Stimulated activated CD8-positive, alpha-beta memory T cell treated with anti-CD3 and anti-CD28 coated beads, Interleukin-15, amount 100 ng/mL, for 24 hours (primary cell): ENCODE measurements at places on chromosomes 7 and 10.

DNA sequence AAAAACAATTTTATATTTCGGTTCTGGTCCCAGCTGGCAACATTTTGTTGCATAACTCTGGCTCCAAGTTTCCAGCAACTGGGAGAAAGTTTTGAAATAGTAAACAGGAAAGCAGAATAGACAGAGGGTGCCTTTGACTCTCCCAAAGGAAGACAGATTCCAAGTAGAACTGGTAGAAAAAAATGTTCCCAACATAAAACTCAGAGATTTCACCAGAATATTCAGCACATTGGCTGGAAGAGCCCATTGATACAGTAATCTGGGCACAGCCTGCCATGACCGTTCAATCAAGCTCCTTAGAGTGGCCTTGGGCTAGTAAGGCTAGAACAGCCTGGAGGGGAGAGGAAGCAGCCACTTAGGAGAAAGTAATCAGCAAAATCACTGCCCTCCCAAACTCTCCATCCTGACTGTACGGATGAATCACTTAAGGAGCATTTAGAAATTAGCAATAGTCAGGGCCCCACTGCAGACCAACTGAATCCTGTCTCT is 120.4 kb downstream of the CUBN start:
- no peak for DNase-seq

DNA sequence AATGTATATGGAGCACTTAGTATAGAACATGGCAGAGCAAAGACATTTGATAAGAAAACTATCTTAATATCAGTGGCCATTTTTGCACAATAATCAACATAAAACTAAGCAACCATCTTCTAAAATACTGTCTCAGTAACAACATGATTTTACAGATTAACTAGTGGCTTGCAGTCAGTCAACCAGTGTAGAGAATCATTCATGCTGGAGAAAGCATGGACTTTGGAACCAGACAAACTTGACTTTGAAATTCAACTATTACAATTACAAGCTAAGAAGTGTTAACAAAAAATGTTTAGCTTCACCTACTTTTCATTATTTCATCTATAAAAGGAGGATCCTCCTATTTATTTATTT is 27.7 kb downstream of the CUBN start:
- no peak for DNase-seq

- DNase-seq: no peak
Observed at GRCh38 chr7:155223021-155223420, 74.7 kb upstream of the INSIG1 start.

- no peak for DNase-seq
Observed at GRCh38 chr7:48551652-48552051, 372.7 kb upstream of the CDC14C start.

DNA sequence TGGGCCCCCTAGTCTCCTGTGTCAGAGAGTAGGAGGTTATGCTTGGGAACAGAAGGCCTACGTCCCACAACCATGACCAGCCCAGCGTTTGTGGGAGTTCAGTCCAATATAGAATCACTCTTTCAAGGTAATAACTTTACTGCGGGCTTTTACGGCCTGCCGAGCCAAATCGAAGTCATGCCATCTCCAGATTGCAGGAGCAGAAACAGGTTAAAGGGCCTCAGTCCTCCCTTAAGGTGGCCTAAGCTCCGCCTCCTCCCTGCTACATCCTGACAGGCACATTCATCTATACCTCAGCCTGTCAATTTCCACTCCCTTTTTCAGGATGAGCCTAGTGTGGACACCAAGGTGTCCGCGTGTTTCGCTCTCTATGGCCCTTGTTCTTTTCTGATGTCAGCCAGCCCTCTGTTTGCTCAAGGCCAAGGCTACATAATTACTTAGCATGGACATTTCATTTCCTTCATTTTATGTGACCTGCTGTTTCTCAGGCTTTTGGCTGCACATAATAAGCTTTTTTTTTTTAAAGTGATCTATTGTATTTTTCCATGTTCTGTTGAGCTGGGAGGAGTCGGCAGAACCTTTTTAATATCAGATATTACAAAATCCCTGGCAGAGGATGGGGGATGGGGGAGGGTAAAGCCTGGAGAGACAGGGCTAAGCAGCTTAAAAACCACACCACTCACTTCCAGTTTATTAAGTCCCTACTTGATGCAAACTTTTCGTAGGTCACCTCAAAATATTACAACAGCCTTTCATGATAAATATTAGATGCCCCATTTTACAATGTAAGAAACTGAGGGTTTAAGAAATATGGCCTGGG is 84.6 kb downstream of the CACNB2 start:
- DNase-seq: no peak

GRCh38 chr7:22858640-22859561 is 36.3 kb upstream of the TOMM7 start:
- no peak for DNase-seq

- no peak for DNase-seq
Observed at GRCh38 chr7:94303695-94304094, 91.0 kb upstream of the COL1A2 start.

GRCh38 chr10:34281661-34282582 is 533.2 kb downstream of the PARD3 start:
- DNase-seq: no peak

GRCh38 chr7:94087664-94088352 is 83.7 kb upstream of the BET1 start:
- no peak for DNase-seq

GRCh38 chr10:123835575-123835974 is 56.0 kb downstream of the CPXM2 start:
- DNase-seq: no peak

GRCh38 chr7:91690541-91691070 is 189.9 kb downstream of the MTERF1 start:
- no peak for DNase-seq

- no peak for DNase-seq
Observed at GRCh38 chr10:77649333-77650331, 12.0 kb upstream of the KCNMA1 start.

DNA sequence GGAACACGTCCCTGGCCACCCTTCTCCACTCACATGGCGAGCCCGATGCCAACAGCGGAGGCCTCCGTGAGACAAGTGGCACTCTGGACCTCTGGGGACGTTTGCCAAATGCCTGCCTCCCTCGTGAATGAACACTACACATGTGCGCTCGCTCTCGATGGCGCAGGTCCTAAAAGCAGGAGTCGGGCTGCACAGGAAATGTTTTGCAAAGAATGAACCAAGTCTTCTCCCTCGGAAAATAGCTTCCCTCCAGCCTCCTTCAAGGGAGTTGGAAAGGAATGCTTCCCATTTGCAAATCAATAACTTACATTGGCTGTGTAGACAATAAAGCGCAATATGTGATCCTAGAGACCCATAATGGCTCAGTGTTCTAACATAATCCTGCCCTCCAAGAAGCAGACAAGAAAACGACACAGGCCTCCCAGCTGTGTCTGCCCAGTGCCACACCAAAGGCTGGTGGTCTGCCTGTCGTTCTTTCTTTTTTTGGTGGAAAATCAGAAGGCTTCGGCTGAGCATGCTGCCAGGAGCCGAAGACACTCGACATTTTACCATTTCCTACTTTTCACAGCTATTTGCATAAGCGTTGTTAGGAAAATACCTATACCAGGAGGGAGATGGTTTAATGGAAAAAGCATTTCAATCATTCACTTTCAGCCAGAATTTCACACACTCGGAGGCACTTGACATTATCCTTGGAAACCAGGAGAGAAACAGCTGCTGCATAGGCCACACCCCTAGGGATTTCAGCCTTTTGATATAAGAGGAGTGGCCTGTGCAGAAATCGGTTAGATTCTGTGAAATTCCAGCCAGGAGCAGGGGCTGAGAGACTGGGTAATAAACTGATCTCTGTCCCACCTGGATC is 38.4 kb downstream of the ATXN7L1 start:
- no peak for DNase-seq

DNA sequence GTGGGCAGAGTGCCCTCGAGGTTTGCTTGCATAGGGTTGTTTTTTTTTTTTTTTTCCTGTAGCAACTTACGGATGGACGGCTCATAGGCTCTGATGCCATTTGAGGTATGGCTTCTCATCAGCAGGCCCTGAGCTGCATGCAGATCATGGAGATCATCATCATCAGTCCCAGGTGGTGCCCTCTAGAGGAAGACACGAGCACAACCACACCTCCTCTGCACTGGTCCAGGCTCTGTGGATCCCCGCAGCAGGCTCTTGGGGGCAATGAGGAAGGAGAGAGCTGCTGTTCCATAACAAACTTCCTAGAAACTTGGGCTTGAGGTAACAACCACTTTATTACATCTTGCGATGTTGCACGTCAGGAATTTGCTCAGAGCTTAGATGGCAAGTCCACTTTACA is 132.7 kb upstream of the CXCL12 start:
- no peak for DNase-seq

GRCh38 chr7:76252021-76252420 is 50.3 kb downstream of the SRRM3 start:
- DNase-seq: no peak

DNA sequence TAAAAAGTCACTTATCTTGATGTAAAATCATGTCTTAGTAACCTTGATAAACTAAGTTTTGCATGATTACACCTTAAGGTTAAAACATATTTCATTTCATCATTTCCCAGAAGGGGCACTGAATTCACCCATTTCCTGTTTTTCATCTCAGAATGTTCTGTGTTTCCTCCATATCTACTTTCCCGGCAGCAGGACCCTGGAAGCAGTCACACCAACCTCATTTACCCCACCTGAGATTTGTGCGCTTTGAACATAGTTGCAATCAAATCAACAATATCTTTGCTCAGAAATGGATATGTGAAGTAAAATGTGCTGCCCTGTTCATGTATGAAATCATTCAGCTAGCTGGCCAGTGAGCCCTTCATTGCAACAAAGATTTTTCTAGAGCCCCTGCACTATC is 46.8 kb downstream of the IKZF1 start:
- DNase-seq: no peak

GRCh38 chr7:36272211-36272566 is 117.5 kb upstream of the ANLN start:
- DNase-seq: no peak

- DNase-seq: no peak
Observed at GRCh38 chr7:142714375-142714774, 34.9 kb upstream of the PRSS1 start.

DNA sequence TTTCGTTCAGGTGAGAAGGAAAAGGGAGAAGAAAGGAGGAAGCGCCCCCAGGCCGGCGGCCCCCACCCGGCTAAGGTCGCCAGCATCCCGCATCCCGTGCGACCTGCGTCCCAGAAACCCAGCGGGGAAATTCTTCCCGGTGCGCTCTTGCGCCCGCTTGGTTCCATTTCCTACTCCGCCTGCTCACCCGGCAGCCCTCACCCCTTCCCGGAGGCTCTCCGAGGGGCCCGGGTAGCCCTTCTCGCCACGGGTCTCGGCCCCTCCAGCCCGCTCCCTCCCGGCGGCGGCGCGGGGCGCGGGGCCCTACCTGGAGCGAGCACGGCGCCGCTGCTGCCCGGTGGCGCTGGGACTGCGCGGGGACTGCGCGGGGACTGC is at the start of gene PRKCQ:
PRKCQ (minus strand) TSS at position 373 of the 375 bp plus-strand sequence. CDS start 65,141 bp downstream, outside the sequence.
- no peak for DNase-seq

DNA sequence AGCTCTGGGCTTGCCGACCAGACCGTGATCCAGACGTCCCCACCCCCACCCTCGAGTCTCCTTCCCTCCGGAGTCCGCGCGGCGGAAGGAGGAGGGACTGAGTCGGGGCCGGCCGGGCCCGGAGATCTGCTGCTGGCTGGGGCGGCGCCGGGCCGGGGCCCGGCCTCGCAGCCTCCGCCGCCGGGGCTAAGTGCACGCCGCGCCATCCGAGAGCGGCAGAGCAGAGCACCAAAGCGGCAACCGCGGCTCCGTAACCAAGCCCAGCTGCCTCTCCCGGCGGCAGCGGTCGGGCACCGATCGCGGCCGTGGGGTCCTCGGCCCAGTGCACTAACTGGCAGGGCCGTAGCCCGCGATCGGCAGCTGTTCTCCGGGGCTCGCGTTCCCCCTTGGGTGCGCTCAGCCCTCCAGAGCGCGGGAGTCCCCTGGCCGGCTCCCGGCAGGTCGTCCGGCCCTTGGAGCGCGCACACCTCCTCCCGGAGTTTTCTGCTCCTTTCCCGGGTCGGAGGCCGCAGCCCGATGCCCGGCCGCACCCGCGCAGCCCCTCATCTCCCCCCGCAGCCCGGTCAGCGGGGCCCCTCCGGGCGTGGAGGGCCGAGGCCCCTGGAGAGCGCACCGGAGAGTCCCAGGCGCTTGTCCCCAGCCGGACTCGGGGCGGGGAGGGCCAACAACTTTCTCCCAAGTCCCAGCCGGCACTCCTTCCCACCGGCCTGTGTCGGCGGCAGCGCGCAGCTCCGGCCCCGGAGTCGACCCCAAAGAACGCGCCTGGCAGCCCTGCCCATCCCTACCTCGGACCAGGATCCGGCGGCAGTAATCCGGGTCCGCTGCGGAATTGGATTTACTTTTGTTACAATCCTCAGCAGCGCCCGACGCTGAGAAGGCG is 799 bp downstream of the VAX1 start:
- DNase-seq: no peak

DNA sequence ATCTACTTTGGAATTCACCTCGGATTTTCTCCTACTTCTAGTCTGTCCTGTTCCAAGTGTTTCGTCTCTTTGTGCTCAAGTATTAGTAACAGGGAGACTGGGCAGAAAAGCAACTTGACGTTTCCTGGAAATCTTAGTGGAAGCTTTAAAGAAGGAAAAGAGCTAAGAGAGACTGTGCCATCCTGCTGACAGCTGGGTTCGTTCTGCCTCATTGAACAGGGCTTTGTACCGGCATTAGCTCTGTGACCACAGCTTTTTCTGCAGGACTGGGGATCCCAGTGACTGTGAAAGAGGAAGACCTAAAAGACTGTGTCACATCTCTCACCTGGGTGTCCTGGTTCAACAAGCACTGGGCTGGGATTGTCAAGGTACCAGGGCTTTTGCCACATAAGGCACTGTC is 70.8 kb upstream of the CDCA7L start:
- DNase-seq: no peak

DNA sequence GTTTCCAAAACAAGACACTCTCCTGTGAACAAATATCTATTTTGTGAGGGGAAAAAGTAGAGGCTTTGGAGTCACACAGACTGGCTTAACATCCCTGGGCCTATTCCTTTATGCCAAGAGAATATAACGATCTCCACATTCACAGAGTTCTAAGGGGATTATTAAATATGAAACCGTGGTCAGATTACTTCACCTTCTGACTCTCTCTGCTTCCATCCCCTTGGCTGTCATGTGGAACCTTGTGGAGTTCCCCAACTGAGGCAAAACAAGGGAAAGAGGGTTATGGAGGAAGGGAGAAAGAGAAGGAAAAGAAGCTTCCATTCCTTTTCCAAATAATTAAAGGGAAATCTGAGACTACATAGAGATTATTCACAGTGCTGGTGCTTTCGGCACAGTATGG is 55.5 kb upstream of the ATP6V0A4 start:
- DNase-seq: no peak

- no peak for DNase-seq
Observed at GRCh38 chr7:112990624-112991023, 96.0 kb downstream of the GPR85 start.
